ENCODE measurements at places on chromosomes 4 and X.
A peak's percentile ranks its signal among the peaks of the same experiment; 100 is the strongest.

GRCh38 chrX:70452143-70452733, 7.6 kb downstream of the DLG3 start:
- DNase-seq: peak; percentile 58

DNA sequence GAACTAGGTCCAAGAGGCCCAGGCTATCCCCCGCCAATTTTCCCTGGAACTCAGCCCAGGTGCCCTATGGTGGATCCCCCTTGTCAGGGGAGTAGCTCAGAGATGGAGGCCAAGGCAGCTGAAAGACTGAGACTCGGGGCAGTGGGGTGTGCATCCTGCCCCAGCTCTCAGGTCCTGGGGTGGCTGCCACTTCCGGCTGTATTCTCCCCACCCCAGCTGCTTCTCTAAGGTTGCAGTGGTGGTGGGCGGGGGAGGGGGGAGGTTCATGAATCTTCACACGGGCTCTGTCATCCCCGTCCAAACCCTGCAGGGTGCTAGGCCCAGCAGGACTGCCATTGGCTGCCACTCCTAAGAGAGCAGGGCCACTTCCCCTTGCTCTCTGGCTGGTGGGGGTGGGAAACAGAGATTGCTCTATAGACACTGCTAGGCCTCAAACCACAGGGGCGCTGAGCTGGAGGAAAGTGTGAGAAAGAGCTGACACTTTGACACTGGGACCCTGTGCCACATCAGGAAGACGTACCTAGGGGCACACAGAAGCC, 1.5 kb downstream of the SASH3 start:
- peak; percentile 84 for DNase-seq

DNA sequence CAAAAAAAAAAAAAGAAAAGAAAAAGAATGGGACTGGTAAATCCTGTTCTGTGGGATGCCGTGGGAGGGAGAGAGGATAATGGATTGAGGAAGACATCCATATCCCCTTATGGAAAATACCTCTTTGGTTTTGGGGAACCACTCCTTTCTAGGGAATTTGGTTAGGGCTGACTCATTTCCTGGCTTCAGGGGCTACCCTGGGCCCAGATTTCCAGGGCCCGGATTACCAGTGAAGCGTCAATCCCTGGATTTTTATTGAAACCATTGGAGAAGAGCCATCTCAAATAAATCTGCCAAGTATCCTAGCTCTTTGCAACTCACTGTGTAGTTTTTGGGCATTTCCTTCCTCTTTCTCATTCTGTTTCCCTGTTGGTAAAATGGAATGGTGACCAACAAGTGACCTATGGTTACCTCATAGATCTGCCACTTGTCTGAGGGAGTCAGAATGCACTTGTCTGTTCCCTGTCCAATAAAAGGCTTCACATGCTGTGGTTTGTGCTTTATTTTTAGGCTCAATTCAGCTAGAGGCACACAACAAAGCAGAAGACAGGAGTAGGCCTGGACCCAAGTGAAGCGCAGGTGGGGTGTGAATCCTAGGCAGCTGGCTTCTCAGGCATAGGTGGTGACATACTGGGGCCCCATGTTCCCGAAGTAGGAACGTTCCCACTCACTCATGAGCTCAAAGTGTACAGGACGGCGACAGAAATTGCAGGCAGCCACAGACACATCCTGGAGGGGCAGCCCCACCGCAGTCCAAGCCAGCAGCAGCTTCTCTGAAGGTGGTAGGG, 8.6 kb downstream of the APEX2 start:
- no peak for DNase-seq

DNA sequence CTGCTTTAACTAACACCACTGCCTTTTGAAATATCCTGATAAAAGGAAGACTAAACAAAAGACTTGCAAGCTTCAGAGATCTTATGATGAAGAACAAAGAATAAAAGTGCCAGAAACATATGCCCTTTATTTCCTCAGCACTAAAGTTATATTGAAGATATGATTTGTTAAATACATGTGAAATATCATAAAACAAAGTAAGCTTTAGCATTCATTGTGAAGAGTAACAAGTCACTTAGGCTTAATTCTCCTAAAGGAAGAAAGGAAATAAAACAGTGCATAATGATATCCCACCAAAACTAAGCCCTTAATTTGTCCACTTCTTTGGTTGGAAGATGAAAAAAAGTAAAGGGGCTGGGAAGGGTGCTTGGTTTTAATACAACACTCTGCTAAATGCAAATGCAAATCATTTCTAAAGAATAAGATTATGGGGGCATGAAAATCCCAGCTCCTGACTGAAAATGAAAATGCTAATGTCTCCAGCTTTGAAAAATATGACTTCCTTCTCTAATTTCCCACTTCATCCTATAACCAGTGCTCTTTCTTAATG, 227.2 kb downstream of the FAT4 start:
- DNase-seq: no peak

GRCh38 chrX:24266996-24267395, 46.9 kb downstream of the SUPT20HL2 start:
- no peak for DNase-seq

GRCh38 chr4:78939667-78940008, 400 bp upstream of the PAQR3 start:
- DNase-seq: peak; percentile 8

DNA sequence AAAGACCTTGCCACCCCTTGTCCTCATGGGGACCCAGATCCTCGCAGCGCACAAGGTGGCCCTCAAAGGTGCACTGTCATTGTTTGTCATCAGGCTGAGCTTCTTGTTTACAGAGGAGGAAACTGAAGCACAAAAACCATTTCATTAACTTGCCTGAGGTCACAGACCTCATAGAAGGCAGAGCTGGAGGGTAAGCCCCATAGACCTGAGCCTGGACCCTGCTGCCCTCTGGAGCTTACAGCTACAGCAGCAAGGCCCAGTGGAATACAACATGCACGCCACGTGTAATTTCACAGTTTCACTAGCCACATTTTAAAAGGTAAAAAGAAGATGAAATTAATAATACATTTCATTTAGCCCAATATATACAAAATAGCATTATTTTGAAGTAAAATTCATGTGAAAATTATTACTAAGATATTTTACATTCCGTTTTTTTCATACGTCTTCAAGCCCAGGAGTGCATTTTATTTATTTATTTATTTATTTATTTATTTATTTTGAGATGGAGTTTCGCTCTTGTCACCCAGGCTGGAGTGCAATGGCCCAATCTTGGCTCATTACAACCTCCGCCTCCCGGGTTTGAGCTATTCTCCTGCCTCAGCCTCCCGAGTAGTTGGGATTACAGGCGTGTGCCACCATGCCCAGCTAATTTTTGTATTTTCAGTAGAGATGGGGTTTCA, 8.8 kb downstream of the JAKMIP1 start:
- DNase-seq: no peak
